GM20000 (cell line): ENCODE measurements at places on chromosomes 6 and 20.

GRCh38 chr6:56618050-56618449, 24.6 kb downstream of the DST start:
- no peak for DNase-seq

DNA sequence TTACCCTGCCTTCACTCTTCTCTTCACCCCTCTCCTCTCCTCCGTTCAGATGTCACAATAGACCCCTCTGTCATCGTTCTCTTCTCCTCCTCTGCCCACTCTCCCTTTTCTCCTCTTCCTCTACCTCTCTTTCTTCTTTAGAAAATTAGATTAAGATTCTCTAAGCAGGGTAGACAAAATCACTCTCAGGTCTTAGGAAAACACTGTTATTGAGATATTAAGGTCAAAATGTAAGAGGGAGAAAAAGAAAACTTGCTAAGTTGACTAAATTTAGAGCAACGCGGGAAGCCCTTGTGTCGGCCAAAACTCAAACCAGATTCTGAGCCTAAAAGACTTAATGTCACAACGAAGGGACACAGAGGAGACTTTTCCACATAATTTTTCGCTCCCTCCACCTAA, 22.1 kb upstream of the ZNF184 start:
- no peak for DNase-seq

DNA sequence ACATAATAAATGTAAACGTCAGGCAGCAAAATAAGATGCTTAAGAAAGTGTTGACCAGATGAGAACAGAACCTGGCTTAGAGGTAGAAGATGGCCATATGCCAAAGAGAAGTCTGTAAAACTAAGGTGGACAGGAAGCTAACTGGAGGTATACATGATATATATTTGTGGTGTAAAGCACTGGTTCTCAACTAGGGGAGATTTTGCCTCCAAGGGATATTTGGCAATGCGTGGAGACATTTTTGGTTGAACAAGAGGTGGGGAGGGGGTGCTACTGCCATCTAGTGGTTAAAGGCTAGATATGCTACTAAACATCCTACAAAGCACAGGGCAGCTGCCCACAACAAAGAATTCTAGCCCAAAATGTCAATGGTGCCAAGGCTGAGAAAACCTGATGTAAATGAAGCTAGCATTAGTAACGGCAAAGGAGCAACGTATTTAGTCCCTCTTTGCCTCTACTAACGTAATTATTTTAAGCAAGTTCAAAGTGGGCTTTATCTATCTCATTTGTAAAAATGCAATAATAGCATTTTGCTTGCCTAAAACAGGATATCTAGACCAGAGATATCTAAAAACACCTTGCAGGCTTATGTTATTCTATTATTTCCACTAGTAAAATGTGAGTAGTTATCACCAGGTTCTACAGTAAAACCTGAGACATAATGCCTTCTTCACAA, 182.6 kb downstream of the RNGTT start:
- DNase-seq, result peak; percentile 6

GRCh38 chr6:2102966-2103365, 142.4 kb downstream of the GMDS start:
- no peak for DNase-seq

DNA sequence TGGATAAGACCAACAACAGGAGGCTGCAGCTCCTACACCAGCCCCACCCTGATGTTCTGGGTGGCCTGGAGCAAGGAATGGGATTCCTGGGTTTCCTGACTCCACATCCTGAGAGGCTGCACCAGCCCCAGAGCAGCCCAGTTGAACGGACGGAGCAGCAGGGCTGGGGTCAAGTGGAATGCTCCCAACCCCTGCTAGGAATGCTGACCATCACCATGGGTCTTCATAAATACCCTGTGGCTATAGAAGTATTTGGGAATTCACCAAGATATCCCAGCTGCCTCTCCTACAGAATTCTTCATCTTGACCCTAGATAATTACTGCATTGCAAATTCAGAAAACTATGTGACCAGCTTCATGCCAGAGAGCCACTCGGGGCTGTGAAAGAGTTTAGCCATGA, 180.3 kb downstream of the THBS2 start:
- DNase-seq, result no peak

DNA sequence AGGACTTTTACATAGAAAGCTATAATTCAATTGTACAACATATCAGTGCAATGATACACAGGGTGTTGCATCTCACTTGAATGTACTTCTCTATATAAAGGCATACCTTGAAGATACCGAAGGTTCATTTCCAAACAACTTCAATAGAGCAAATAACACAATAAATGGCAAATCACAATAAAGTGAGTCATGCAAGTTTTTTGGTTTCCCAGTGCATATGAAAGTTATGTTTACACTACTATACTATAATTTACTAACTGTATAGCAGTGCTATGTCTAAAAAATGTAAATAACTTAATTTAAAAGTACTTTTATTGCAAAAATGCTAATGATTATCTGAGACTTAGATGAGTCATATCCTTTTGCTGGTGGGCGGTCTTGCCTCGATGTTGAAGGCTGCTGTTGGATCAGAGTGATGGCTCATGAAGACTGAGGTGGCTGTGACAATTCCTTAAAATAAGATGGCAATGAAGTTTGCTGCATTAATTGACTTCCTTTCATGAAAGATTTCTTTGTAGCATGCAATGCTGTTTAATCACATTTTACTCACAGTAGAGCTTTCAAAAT, 188.8 kb downstream of the TASP1 start:
- DNase-seq, result no peak

GRCh38 chr20:25683050-25683449, 13.6 kb downstream of the ZNF337 start:
- DNase-seq, result no peak

DNA sequence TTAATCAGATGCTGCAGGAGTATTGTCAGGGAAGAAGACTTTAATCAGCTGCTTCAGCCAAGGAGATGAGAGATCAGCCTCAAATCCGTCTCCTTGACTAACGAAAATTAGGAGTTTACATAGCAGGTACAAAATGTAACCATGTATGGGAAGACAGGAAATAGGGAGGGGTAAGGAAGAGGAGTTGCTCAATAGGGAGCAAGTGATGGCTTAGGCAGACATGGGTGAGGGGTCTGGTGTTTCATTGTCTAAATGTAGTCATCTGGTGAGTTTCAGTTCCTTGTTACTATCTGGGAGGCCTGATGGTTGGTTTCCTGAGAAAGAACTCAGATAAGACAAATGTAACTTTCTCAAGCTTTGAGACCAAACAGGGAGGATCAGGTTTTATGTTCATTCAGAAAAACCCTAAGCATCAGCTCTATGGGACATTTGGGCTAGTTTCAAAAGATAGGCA, 217.3 kb upstream of the SULF2 start:
- peak; percentile 58 for DNase-seq

DNA sequence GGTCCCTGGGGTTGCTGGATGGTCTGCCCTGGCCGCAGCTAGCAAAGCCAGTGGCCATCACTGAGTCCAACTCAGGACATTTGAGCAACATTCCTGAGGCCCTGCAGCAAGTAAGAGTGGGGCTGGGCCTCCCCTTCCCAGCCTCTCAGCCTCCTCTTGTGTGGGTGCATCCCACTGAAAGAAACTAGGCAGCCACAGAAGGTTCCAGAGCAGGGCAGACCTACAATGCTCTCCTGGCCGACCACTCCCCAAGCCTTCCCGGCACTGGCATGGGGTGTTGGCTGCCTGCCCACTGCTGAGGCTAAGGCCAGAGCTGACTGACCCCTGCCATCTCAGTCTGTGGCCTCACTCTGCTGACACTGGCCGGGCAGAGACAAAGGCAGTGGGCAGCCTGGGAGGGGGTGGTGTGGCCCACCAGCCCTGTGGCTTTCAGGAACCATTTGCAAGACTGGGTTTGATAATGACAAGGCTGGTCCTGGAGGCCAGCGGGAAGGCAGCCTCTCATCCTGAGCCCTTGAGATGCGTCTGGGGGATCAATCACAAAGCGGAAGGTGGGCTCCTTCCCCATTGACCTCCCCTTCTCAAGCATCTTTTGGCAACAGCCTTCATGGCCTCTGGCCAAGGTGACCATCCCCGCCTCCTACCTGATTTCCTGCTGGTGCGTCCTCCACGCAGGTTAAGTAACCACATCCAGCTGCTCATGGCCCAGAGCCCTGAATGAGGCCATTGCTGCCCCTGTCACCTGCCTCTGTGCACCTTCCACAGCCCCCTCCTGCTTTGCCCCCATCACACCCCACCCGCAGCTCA, 9.6 kb downstream of the DLGAP4 start:
- DNase-seq, result no peak

DNA sequence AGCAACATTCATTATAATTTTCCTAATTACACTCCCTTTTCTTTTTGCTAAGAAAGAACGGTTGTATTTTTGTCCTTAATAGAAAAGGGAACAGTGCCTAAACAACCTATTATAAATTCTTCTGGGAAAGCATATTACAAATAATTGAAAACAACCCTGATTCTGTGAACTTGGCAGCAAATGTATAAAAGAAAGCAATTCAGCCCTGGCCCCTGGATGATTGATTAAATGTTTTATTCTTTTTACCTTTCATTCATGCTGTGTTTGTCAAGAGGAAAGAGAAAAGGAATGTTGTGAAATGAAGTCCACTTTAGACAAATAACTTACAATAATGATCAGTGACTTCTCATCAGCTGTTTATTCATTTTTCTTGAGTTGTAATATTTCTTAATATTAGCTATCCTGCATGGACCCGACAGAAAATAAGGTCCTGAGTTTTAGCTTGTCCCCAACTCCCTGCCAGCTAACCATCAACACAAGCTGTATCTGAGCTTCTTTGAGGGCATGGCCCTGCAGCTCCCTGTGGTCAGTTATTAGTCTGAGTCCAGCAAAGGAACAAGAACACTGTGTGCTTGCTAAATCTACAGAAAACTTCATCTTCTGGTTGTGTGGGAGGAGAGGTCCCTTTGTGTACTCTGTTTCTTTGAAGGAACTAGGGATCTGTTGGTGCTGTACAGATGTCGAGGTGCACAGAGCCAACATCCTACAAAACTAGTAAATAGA, 248.2 kb downstream of the LAMA2 start:
- no peak for DNase-seq

GRCh38 chr6:49582529-49582928, 32.1 kb downstream of the C6orf141 start:
- no peak for DNase-seq

- DNase-seq, result no peak
Observed at GRCh38 chr20:19929012-19929360, 88.2 kb upstream of the NAA20 start.

GRCh38 chr6:30793521-30794194, 49.3 kb upstream of the IER3 start:
- DNase-seq, result peak; percentile 72

- no peak for DNase-seq
Observed at GRCh38 chr6:10403385-10404106, 11.3 kb downstream of the TFAP2A start.

GRCh38 chr6:158825951-158826306, 6.8 kb upstream of the EZR start:
- no peak for DNase-seq

DNA sequence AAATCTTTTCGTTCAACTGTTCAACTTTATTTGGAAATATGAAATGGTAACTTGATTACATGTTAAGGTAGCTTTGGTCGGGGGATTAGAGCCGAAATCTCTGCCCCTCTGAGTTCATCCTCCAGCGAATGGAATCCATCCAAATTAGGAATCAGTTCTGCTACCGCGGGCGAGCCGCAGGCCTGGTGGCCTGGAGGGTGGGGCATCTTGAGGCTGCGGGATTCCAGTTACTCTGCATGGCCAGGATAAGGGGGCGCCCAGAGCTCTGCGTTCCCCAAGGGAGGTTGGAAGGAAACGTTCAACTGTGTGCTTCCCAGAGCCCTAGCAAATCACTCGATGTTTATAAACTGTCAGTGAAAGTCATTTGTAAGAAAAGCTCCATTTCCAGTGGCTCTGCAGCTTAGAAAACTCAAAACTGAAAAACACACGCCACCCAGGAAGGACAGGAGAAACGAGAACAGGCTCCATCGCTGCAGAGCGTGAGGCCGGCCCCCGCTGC, 262.2 kb downstream of the TAF4 start:
- no peak for DNase-seq

DNA sequence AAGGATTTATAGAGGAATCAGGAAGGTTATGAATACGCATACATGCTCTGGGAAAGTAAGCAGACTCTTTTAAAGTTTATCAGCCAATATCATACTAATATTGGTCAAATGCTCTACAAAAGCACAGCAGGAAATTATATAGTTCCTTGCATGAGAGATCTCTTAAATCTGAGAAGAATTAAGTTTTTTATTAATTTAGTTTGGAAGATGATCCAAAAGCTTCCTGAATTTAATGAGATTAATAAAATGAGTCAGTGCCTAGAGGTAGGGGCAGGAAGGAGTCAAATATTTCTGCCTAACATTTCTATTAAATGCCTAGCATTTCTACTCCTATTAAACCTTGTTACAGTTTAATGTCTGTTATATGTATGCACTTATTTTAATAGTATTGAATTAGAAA, 1608.2 kb downstream of the GRIK2 start:
- DNase-seq, result no peak

GRCh38 chr20:25382704-25383370, 7.8 kb downstream of the ABHD12 start:
- DNase-seq, result no peak

GRCh38 chr6:154624038-154624599, 109.1 kb upstream of the SCAF8 start:
- no peak for DNase-seq

GRCh38 chr6:13355999-13356785, 27.9 kb upstream of the TBC1D7 start:
- peak; percentile 84 for DNase-seq

- peak; percentile 61 for DNase-seq
Observed at GRCh38 chr6:27688014-27688586, 215.2 kb upstream of the ZNF184 start.

DNA sequence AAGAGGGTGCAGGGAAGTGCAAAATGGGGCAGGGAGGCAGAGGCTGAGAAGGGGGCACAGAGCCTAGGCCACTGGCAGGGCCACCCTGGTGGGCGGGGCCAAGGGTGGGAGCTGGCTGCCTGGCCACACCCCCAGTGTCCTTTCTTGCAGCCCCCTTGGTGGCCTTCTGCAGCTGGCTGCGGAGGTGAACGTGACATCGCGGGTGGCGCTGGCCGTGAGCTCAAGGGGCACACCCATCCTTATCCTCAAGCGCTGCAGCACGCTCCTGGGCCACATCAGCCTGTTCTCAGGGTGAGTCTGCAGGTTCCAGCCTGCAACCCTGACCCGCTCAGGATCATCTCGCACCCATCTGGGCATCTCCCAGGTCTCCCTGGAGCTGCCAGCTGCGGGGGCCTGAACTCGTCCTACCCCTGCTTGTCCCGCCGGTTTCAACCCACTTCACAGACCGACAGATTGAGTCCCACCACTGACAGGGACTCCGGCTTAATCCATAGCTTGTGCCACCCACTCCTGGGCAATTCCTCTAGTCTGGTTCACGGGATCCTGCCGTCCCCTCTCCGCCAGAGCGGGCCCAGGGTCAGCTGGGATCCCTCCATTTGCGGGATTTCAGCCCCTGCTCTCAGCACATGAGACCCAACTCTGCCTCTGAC, 6.2 kb downstream of the BPIFB3 start:
- no peak for DNase-seq

DNA sequence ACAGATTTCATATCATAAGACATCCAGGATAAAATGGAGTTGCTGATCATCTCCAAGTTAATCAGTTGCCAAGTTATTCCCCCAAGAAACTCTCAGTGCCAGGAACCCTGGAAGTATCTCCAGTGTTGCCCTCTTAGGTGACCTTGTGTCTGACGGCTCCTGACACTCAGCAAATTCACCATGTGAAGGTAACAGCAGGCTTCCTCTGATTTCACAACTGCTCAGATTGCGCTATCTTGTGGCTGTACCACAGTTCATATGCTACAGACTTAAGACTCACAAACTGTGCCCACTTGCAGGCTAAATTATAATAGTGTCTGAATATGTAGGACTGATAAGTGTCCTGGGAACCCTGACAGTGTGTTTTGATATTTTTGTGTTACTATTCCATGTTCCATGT, 186.6 kb upstream of the OPRM1 start:
- DNase-seq, result no peak

- DNase-seq, result no peak
Observed at GRCh38 chr6:135534773-135535380, 37.3 kb upstream of the AHI1 start.
